CD8-positive, alpha-beta memory T cell (primary cell): ENCODE measurements at places on chromosomes 3 and 15.

DNA sequence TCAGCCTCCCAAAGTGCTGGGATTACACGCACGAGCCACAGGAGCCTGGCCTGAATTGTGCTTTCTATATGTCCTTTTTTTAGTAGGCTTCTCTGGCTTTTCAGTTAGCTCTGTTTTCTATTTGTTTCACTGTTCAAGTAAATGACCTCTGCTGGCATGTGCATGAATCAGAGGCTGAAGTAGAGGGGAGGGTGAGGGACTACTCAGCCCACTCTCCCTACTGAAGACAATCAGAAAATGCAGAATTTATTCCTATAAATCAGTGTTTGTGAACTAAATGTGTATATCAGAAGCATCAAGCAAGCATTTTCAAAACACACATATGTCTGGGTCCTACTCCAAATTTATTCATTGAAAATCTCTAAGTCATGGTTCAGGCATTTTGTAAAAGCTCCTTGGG is 45.0 kb downstream of the ZMAT3 start:
- peaks cover 3% of the 10 kb centered on the region for H3K36me3 ChIP-seq
- no peak overlapping the region for H3K4me3 ChIP-seq
- H3K27me3 ChIP-seq, result no peaks in the 10 kb centered on the region
- H3K27ac ChIP-seq, result no peak overlapping the region
- no peak for DNase-seq
- peaks cover 20% of the 10 kb centered on the region for H3K4me1 ChIP-seq

- DNase-seq, result no peak
- no peak overlapping the region for H3K4me3 ChIP-seq
- H3K27me3 ChIP-seq, result no peaks in the 10 kb centered on the region
- peaks cover 48% of the 10 kb centered on the region for H3K36me3 ChIP-seq
- no peaks in the 10 kb centered on the region for H3K4me1 ChIP-seq
These were observed 147.0 kb upstream of the LRRFIP2 start for GRCh38 chr3:37321377-37321781.

DNA sequence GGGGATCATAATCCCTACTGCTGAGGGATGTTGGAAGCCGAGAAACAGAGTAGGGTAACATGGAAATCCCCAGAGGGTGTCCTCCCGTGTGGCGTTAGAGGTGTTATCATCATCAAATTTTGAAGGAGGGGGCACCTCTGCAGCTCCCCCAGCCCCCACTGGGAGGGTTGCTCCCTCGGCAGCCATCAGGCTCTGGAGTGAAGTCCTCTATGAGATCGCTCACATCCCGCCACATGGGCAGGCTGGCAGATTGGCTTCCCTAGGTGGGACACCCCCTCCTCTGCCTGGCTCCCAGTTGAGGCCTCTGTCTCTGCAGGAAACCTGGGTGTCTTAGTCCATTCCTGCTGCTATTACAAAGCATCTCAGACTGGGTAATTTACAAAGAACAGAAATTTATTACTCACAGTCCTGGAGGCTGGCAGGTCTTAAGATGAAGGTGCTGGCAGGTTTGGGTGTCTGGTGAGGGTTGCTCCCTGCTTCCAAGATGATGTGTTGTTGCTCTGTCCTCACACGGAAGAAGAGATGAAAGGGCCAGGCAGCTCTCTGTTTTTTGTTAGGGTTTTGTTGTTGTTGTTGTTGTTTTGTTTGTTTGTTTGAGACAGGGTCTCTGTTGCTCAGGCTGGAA is 120.5 kb downstream of the NUP210 start:
- no peaks in the 10 kb centered on the region for H3K27me3 ChIP-seq
- no peaks in the 10 kb centered on the region for H3K4me1 ChIP-seq
- no peak overlapping the region for H3K4me3 ChIP-seq
- DNase-seq, result no peak

DNA sequence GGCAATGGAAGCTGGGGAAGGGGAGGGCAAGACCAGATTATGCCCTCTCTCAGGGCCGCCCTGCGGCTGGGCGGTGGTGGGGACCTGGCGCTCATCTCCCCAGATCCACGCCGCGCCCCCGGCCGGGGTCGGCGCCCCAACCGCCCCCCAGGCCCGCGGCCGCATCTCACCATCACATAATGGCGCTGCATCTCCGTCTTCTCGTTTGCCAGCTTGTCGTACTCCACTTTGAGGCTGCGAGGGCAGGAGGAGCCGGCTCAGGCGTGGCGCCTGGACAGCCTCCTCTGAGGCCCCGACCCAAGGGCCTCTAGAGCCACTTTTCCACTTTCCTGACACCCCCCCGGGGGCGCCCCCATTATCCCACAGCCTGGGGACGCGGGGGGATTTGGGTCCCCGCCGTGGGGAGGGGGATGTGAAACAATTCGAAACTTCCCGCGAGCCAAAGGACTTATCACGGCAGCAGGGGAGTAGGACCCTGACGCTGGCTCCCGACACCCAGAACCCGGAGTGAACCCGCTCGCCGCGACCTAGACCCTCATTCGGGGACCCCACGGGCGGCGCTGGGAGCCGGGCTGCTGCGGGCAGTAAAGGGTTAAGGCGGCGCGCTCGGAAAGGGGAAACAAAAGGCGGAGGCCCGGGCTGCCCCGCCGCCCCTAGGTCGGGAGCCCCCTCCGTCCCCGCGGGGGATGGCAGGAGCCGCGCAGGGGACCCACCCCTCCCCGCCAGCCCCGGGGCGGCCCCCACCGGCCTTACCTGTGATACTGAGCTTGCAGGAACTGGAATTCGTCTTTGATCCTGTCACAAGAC is 2.1 kb downstream of the TLE3 start:
- H3K27ac ChIP-seq, result peak overlapping the region; percentile 85
- H3K4me3 ChIP-seq, result peak overlapping the region; percentile 86
- peaks cover 66% of the 10 kb centered on the region for H3K4me1 ChIP-seq
- DNase-seq, result peak; percentile 41
- no peaks in the 10 kb centered on the region for H3K36me3 ChIP-seq

DNA sequence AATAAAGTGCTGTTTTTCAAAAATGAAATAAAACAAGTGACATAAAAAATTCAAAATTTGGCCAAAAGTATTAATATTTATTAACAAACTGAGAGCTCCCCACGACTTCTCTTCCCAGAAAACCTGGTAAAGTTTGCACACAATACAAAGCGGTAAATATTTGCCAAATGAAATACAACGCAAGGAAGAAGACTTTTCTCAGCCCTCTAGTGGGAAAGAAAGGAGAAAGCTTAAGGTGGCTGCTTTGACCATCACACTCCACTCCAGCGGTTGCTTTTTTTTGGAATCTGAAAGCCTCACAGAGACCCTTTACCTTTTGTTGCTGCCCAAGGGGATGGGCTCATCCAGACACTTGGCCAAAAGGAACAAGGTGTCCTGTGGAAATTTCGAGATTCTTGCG is 1.1 kb upstream of the GK5 start:
- DNase-seq, result no peak
- H3K36me3 ChIP-seq, result no peaks in the 10 kb centered on the region
- no peak overlapping the region for H3K4me3 ChIP-seq
- H3K4me1 ChIP-seq, result peaks cover 11% of the 10 kb centered on the region
- no peaks in the 10 kb centered on the region for H3K27me3 ChIP-seq
- H3K27ac ChIP-seq, result no peak overlapping the region

DNA sequence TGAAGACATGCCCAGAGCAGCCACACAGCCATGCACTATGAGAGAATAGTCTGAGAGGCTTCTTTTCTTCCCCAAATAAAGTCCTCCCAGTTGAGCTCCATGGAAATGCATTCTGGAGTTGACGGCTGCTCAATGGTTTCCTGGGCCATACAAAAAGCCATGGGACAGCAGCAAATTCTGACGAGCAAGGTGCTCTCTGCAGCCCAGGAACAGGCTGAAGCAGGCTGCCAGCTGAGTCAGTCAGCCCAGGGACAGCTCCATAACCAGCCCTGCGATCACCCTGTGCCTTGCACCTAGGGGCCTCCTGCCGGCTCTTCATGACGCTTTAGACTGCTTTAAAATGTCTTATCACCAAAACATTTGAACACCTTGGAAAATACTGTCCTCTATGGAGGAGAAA is 256.3 kb upstream of the CHRNA7 start:
- no peaks in the 10 kb centered on the region for H3K27me3 ChIP-seq
- no peak overlapping the region for H3K27ac ChIP-seq
- H3K4me1 ChIP-seq, result no peaks in the 10 kb centered on the region

DNA sequence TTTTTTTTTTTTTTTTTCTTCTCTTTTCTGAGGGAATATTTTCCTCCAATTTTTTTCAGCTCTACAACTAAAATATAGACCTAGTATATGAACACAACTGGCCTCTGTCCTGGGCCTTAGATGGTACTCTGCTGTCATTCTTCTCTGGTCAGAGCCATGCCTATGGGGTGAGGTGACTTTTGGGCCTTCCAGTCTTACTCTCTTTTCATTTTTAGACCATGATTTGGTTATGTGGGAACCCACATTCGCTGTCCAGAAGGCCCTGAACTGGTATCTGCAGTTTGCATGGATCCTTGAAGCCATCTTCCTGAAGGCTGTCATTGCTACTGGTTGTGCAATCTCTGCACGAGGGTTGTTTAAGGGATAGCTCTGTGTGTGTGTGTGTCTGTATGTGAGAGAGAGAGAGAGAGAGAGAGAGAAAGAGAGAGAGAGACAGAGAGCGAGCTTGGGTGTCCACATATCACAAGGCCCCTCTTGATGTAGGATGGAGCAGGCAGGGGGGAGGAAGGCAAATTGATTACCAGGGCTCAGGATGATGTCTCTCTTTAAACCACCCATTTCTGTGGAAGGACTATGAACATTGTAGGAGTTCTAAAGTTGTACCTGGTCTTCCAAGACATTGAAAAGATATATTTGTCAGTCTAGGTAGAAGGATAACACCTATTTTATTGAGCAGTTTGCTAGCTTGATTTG is 6.9 kb downstream of the TGFBR2 start:
- no peaks in the 10 kb centered on the region for H3K36me3 ChIP-seq
- no peak overlapping the region for H3K27ac ChIP-seq
- no peaks in the 10 kb centered on the region for H3K27me3 ChIP-seq

DNA sequence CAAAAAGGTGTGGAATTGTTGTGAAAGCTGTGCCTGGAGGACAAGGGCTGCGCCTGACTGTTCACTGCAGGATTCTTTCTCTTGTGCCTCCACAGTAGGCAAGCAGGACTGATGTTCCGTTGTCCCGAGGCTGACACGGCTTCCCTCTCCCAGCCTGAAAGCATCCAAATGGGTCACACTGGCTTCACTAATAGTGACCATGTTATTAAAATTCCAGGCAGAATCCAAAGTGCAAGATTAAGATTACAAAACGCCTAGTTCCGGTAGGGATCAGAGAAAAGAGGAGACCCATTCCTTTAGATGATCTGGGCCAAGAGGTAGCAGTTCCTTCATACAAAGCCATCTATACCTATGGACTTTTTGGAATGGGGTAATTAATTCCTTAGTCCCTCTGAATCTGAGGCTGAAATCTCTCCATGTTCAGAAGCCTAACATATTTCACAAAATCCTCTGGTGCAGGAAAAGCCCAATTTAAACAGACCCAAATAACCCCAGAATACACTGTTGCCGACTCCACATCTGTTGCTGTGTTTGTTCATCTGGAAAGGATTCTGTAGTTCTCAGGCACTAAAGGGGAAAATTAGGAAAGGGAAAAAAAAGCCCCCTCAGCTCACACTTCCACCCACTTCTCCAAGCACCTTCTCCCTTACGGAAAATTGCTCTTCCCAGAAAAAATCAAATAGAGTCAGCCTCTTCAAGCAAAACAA is 145.9 kb downstream of the RORA start:
- DNase-seq, result no peak
- H3K4me1 ChIP-seq, result no peaks in the 10 kb centered on the region
- H3K36me3 ChIP-seq, result no peaks in the 10 kb centered on the region
- H3K27ac ChIP-seq, result no peak overlapping the region
- H3K4me3 ChIP-seq, result no peak overlapping the region

- no peak overlapping the region for H3K4me3 ChIP-seq
- no peaks in the 10 kb centered on the region for H3K36me3 ChIP-seq
- no peaks in the 10 kb centered on the region for H3K27me3 ChIP-seq
- no peaks in the 10 kb centered on the region for H3K4me1 ChIP-seq
- no peak for DNase-seq
These were observed 407.3 kb upstream of the ONECUT1 start for GRCh38 chr15:53197426-53197839.

GRCh38 chr3:72255791-72256559 is 471.0 kb upstream of the PROK2 start:
- peaks cover 38% of the 10 kb centered on the region for H3K4me1 ChIP-seq
- no peak overlapping the region for H3K27ac ChIP-seq
- H3K4me3 ChIP-seq, result no peak overlapping the region
- peak; percentile 51 for DNase-seq
